Coronary artery (tissue), 2 donors: ENCODE measurements at places on chromosomes 3 and 15.

DNA sequence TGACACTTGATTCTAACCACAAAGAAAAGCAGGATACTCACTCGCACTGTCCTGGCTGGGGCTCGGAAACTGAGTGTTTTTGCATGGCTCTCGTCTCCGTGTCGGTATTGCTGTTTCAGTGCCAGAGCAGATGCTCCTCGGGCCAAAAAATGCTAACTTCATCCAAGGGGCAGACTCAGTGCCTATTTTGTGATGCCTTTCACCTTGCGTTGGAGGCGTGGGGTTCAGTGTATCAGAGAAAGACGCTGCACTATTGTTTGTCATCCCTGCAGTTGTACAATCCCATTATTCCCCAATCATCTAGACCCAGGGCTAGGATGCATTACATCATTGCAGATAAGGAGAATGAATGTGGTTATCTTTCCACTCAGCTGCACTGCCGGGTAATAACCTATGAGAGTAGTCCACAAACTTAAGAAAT, 1.4 kb downstream of the CACNA2D3 start:
- no peak for DNase-seq

DNA sequence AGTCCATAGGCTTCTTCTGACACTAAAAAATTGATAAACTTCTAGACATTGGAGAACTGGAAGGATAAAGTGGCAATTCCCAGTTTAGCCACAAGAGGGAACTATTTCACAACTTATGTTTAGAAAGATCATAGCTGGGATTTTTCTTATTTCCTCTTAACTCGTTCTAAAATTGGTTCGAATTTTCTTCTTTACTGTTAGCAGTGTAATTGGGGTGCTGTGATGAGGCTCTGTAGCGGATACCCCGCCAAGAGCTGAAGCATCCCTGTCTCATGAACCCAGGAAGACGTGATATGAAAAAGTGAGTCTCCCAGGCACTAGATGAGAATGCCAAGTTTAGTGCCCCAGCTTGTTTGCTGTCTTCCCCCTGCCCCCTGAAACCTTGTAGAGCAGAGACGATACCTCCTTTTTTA, 85.1 kb downstream of the PDCD6IP start:
- no peak for DNase-seq

DNA sequence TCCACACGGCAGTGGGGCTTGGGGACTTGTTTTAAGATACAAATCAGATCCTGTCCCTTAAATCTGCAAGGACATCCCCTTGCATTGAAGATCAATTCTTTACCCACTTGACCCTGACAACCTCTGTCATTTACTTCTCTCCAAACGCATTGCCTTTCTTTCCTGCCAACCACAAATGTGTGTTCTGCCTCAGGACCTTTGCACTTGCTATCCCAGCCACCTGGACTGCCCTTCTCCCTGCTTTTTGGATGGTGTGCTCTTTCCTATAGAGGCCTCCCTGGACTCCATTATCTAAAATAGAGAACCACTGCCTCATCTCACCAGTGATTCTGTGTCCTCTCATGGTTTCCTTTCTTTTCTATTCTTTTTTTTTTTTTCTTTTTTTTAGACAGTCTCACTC, 1.5 kb upstream of the RPL29 start:
- no peak for DNase-seq

DNA sequence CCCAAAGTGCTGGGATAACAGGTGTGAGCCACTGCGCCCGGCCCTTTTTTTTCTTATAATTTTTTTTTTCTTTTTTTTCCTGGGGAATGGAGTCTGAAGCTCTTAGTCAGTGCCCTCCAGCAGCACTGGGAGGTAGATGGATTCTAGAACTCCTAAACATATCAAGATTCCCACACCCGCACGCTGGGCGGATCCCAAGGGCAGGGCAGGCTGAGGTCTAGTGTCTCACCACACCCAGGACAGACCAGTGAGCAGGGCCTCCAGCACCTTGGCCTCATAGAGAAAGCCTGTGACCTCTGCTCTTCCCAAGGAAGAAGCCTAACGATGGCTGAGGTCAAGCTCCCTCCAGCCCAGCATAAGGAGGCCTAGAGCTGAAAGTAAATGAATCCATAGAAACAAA, 153.7 kb upstream of the MEF2A start:
- peak; percentile 60 for DNase-seq

GRCh38 chr15:52021128-52021671, 2.2 kb downstream of the MAPK6 start:
- DNase-seq = no peak

DNA sequence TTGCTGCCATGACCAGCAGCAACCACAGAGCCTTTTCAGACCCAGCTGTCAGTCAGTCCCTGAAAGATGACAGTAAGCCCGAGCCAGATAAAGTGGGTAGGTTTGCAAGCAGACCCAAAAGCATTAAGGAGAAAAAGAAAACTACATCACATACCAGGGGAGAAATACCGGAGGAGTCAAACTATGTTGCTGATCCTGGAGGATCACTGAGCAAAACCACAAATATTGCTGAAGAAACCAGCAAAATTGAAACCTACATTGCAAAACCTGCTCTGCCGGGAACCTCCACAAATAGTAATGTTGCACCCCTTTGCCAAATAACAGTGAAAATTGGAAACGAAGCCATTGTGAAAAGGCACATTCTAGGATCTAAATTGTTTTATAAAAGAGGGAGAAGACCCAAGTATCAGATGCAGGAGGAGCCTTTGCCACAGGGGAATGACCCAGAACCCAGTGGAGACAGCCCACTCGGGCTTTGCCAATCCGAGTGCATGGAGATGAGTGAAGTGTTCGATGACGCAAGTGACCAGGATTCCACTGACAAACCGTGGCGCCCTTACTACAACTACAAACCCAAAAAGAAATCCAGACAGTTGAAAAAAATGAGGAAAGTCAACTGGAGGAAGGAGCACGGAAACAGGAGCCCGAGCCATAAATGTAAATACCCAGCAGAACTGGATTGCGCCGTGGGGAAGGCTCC, 42.1 kb upstream of the RASA2 start:
- DNase-seq = no peak

DNA sequence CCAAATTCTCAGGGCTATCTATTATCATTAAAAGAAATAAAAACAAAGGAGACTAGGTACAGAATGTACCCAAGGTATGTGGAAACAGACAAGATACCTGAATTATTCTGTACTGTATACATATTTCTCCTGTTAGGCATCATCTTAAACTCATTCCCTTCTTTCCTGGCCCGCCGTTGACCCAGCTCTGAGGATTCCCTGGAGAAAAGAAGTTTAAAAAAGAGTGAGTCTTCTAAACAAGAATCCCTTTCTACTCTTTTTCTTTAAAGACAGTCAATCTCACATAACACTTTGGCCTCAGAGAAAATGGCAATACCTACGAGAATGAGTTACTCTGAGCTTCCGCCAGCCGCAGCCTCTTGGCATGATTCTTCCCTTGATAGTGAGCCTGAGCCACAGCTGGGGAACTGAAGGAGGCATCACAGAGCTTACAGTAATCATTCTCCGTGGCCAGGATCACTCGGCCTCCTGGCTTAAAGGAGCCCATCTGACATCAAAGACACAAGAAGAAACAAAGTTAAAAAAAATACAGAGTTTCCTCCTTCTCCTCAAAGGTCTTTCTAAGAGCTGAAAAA, 44.2 kb downstream of the ZMAT3 start:
- DNase-seq = no peak

DNA sequence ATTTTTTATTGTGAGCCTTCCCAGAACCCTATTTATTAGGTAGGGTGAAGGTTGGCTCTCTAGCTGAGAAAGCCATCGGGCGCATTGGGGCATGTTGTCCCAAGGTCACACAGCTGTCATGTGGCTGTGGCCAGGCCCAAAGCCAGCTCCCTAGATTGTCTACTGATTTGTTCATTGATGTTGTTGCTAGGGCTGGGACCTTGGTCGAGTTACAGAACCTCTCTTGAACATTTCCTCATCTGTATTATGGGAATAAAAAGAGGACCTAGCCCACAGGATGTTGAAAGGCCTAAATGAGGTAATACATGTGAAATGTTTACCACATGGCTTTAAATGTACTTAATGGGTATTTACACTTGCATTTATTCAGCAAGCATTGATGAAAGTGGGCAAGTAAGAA, 252.5 kb downstream of the SUCLG2 start:
- DNase-seq = no peak

DNA sequence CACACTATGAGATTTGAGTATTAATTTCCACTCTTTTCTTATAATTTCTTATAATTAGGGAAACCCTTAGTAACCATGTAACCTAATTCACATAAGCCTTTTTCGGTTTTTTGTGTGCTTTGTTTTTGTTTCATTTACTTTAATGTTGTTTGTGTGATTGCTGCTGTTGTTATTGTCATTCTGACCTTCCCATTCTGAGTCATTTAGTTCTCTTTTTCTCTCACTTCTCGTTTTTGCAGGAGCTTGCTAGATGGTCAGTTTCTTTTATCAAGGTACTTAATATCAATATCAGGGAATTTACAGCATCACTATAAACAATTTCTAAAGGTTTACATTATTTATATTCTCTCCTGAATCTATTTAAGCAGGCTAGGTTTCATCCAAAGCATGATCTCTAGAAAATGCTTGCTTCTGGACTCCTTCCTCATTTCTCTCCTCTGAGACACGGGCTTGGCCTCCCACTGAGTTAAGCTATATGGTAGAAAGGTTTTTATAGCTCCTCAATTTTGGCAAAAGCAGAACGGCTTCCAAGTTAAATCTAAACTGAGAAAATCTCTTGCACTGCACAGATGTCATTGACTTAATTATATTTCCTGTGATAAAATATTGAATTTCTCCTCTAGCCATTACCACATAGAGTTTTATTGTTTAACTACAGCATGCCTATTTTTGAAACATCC, 534.2 kb downstream of the NSUN3 start:
- DNase-seq = no peak

GRCh38 chr3:52532838-52533622, 627 bp downstream of the NT5DC2 start:
- DNase-seq = peak; percentile 78

- no peak for DNase-seq
These were observed 66.8 kb upstream of the C2CD4B start for GRCh38 chr15:62231856-62232255.

DNA sequence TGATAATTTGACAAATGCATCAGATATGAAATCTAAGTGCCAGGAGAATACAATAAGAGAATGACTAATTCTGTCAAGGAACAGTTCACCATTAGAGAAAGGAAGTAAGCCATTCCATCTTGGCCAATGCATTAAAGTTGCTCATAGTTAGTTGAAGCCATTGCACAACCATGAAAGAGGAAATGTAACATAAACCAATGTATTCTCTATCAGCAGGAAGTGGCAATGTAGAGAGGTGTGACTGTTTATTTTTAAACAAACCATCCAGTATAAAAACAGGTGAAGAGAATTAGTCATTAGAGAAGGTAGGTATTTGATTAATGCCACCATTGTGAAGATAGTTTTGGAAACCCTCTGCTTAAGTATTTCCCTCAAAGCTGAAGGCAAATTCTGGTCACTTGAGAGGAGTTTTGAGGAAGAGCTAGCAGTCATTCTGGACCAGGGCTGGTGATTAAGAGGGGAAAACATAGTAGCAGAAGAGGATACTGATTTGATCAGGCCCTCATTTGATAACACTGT, 10.7 kb upstream of the ANXA2 start:
- DNase-seq = no peak

DNA sequence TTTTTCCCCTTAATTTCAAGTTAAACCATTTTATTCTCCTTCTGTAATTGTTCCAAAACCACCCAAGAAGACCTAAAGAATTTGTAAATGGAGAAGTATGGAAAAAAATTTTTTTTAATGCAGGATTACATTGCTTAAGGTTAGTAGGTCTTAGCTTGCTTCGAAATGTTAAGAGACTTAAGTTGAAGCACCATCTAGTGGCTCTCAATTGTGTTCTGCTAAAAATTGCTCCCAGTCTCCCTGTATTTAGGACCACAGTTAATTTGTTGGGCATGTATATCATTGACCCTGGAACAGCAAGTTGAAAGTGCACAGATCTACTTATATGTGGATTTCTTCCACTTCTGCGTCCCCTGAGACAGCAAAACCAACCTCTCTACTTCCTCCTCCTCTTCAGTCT, 32.4 kb downstream of the CD200R1L start:
- no peak for DNase-seq

DNA sequence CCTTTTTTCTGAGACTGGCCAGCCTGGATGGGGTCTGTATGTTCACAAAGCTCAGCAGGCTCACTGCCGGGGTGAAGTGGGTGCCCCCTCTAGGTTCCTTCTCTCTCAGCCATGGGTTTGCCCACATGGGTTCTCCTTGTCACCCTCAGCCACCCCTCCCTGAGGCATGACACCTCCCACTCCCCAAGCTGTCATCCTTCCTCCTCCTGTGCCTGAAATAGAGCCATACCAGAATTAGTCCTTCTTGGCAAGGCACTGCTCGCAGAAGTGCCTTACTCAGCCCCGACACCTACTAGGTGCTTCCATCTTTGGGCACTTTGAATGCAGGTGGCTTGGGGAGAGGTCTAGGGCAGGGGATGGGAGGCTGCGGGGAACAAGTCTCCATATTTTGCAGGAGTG, 62.9 kb upstream of the SEC13 start:
- no peak for DNase-seq

DNA sequence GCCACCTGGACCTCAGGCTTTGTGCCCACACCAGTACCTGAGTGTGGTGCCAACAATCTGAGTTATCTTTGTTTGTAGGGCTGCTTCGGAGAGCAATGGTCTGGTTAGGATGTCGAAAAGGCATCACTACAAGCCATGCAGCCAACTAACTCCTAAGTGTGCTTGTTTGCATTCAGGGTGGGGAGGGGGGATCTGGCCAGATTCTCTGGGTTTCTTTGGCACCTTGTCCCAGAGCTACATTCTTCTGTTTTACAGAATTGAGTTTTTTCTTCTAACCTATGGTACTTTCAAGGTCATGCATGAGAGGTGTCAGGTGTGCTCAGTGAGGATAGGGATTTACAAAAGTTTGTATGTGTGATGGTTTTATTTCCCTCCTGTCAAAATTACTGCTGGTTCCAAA, 391.4 kb upstream of the RARB start:
- DNase-seq = no peak

GRCh38 chr3:131458653-131459052, 44.1 kb downstream of the MRPL3 start:
- no peak for DNase-seq

DNA sequence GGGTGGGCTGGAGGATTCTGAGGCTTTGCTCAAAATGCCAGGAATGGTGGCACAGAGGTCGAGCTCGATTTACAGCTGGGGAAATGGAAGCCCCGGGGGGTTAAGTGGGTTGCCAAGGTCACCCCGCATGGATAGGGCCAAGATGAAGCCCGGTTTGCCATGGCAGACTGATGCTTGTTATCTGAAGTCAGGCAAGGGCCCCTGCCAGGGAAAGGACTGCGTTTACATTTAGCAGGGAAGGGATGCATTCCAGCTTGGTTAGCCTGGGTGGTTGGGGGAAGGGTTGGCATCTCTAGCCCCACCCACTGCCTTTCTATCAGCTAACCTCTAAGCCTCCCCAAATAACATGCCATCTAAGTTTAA, 79.0 kb downstream of the RPLP1 start:
- DNase-seq = no peak

GRCh38 chr15:70156671-70157271, 59.1 kb upstream of the TLE3 start:
- peak; percentile 85 for DNase-seq

- DNase-seq = no peak
These were observed 5.8 kb downstream of the HEXA start for GRCh38 chr15:72369964-72370363.

- no peak for DNase-seq
These were observed 84.5 kb upstream of the FNDC3B start for GRCh38 chr3:171954690-171955383.

GRCh38 chr15:56523521-56523920, 58.6 kb upstream of the MNS1 start:
- DNase-seq = no peak

- DNase-seq = no peak
These were observed 100.8 kb downstream of the MESD start for GRCh38 chr15:80888846-80889245.
